ENCODE measurements at places on chromosomes 3 and 15.

- no peak for DNase-seq
Measured at GRCh38 chr15:101625184-101625583, 27.0 kb downstream of the TM2D3 start.

- no peak for DNase-seq
Measured at GRCh38 chr3:129888771-129889170, 4.7 kb downstream of the TMCC1 start.

GRCh38 chr15:52236013-52236412 lies 44.8 kb upstream of the GNB5 start:
- DNase-seq: no peak

- no peak for DNase-seq
Measured at GRCh38 chr15:88631464-88632028, 7.3 kb upstream of the ISG20 start.

GRCh38 chr15:90184119-90184785 lies 16.9 kb upstream of the SEMA4B start:
- no peak for DNase-seq

GRCh38 chr15:40307421-40308211 lies at the start of gene PLCB2:
Gene PLCB2 (minus strand): TSS chr15:40307935. CDS start chr15:40307672, 263 bp downstream.
- DNase-seq: no peak

DNA sequence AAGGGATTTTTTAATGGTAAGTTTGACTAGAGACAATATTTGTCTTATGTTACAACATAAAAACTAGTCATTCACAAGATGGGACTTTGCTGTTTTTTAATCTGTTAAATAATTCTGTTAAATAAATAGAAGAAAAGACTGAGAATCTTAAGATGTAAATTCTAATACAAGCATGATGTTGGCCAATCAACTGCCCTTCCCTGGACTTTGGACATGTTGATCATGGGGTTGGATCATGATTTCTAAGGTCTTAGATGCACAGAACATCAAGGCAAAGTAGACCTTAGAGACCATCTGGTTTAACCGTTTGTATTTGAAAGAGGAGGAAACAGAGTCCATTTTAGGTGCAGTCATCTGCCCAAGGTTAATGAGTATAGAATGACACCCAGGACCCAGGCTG lies 10.9 kb downstream of the MASP1 start:
- no peak for DNase-seq

GRCh38 chr15:76208786-76209424 lies 102.4 kb downstream of the ETFA start:
- DNase-seq: no peak

DNA sequence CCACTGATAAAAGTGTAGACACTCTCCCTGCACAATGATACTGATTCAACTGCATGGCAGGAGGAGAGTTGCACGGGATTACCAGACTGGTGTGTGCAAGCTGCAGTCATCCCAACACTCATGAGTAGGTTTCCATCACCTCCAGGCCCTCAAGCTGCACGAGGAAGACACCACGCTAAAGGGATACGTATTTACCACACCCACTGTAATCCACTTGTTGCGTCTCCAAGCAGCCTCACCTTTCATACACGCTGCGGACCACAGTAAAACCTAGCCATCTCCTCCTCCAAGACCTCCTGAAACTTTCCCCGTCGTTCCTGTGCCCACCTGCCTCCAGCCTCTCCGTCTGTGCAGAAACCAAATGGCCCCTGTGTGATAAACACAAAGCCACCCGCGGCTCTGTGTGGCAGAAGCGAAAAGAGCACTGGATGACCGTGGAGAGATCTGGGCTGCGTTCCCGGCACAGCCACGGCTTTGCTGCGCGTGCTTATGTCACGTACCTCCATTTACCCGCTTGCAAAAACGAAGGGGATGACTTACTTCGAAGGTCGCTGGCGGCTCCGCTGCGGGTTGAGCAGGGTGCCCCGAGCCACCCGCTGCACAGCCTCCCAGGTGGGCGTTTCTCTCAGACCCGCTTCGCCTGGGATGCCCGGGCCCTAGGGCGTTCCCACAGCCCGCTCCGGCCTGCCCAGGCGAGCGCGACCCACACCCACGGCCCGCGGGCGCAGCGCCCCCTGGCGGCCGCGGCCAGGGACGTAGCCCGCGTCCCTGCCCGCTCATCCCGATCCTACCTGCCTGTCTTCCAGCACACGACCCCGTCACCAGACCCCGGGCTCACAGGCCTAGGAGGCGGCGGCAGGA lies 643 bp downstream of the ABCC5 start:
- DNase-seq: peak; percentile 52

DNA sequence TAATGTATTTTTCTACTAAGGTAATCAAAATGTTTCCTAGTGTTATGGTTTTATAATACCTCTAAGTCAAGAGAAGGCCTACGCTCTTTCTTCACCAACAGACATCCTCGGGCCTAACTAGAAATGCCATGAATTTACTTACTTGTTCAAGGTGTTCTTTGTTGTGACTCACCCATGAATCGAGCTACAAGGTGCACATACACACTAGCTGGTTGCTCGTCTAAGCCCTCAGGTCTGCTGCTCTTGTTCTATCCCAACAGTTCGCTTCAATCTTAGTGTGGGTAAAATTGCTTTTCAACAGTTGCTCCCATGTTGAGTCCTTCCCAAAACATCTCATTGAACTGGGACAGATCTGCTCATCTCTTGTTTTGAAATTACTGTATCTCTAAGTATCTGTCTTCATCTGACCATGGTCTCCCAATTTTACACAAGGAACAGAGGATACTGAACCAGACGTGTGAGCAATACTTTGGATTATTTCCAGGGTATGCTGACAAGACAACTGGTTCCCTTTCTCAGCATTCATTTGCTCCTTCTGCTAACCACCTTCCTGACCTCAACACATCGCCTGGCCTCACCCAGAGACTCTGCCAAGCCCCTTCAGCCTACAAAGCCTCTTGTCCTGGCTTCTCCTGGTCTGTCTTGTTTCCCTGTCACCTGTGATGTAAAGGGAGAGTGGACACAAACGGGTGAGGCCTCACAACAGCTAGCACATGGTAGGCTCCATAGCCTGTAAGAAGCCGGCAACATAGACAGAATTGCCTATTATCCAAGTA lies 84.2 kb downstream of the NEDD4 start:
- DNase-seq: no peak

GRCh38 chr3:119296727-119297122 lies 2.5 kb downstream of the ARHGAP31 start:
- DNase-seq: no peak

GRCh38 chr3:72343078-72343477 lies 505.2 kb downstream of the SHQ1 start:
- DNase-seq: no peak
